ENCODE measurements at places on chromosomes 16 and 17.

DNA sequence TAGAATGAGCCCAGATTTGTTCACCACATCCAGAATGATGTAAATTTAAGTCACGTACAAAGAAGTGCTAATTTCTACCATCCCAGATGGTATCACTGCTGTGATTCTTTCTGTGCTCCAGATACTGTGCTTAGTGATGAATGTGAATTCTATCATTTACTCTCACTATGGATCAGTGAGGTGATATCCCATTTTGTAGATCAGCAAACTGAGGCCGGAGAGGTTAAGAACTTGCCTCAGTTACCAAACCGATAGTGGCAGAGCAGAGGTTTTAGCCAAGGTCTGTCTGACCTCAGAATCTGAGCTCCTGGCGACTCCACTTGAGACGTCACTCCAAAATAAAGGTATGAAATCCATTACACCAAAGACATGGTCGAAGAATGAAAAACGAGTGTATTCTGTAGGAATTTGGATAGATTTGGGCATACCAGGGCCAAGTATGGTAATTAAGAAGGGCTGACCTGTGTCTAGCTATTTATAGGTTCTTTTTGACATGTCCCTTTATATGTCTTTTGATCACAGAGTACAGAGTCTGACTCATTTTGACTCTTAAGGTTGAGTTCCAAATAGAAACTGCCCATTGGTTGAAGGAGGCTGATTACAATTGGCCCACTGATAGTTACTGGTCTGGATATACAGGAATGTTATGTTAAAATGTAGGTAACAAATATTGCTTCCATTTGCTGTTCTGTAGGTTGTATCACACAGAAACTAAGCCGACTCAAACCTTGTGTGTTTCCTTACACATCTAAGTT is 10.0 kb downstream of the MAP2K6 start:
- DNase-seq = no peak

- no peak for DNase-seq
Observed at GRCh38 chr17:35895636-35896587, 15.8 kb upstream of the CCL5 start.

DNA sequence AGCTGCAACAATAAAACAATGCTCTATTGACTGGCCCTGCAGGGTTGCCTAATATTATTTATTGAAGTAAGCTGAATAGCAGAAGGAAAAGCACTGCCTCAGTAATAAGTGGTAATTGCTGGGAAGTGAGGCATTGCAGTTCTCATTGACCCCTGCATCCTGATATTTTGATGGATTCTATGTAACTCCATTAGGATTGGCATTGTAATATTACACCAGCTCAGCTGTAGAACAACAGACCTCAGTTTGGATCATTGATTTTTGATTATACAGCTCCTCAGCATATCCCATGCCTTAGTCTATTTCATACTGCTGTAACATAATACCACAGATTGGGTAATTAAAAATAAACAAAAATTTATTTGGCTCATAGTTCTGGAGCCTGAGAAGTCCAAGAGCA is 650.6 kb upstream of the SALL1 start:
- DNase-seq = no peak

GRCh38 chr16:78177218-78177617 is 77.8 kb downstream of the WWOX start:
- no peak for DNase-seq

GRCh38 chr17:61833536-61834193 is 29.7 kb downstream of the BRIP1 start:
- DNase-seq = no peak

DNA sequence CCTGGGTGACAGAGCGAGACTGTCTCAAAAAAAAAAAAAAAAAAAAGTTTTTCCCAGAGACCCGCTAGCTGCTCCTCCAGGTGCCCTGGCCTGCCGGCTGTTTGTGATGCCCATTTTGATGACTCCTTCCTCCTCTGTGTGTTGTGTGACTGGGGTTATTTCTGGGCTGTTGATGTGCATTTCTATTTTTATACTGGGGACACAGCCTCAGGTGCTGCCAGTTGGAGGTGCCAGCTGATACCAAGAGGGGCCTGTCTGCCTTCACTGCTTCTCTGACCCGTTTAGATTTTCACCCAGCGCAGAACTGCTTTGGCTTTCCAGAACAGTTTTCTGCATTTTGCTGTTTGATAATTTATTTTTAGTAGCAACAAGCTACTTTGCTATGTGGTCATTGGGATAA is 6.7 kb downstream of the PLA2G15 start:
- peak; percentile 93 for DNase-seq

Measured in MM.1S (cell line).